Cerebellum (tissue), 4 donors: ENCODE measurements at places on chromosomes 1 and 21. TPM values are rescaled to one million over a fixed set of nuclear protein-coding genes. Genes with fewer than 3 reads are reported as not detected.

The RGSL1 gene
- not detected for total RNA-seq

DNA sequence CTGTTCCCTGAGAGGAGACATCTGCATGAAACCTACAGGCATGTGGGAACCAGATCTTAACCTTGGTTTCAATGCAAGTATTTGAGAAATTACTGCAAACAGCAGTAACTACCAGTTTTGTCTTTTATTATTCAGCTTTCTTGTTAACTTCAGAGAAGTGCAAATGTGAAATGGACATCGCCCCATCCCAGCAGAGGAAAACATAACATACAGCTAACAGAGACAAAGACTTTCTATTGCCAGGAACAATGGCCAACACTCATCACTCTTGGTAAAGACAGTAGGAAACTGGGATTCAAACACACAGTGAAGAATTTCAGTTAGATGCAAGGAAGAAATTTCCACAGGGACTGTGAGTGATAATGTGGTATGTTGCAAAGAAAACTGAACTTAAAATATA lies 115.1 kb downstream of the SLC30A10 start:
- DNase-seq = no peak

DNA sequence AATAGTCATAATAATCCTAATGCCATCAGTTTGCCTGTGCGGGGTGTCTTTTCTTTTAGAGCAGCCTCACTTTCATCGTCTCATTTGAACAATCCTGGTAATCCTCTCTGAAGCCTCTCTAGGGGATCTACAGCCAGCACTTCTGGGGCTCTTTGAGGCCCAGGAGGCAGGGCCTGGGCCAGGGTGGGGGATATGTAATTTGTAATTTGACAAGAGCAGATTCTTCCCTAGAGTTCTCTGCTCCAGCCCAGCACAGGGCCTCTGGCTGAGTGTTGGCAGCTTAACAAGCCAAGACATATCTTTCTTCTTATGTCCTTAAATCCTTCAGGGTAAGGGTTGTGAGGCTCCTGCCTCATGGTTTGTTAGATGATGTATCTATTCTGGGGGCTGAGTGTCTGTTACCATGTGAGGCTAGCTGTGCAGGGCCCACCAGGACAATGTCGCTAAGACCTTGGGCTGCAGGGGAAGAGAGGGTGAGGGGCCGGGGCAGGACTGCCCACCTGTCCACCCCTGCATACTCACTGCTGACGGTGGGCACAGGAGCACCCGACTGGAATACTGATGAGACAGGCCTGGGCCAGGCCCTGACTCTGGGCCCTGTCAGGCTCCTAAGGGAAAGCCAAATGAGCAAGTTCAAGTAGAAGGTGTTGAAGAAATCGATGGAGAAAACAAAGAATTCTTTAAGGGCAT lies 45.3 kb upstream of the PARP1 start:
- DNase-seq = no peak

- no peak for DNase-seq
Measured at GRCh38 chr1:91450260-91450659, 45.6 kb upstream of the HFM1 start.

DNA sequence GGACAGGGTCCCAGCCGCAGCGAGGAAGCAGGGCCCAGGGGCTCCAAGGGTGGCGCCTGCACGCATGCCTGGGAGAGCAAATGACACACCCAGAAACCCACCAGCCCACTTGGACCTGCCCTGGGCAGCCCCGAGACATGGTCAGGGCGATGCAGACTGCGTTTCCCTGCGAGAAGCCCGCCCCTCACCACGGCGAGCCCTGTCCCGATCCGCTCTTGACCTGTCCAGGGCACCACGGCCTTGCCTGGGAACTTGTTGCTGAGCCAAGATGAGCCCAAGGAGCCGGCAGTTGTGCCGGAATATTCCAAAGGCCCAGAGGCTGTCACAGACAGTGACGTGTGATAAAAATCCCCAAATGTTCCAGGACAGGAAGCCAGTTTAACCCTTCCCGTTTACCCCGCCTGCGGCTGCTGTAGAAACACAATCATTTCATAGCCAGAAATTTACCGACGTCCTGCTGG lies 78.1 kb downstream of the SIK1 start:
- DNase-seq = no peak

The PLPP3 gene
- 64.6 TPM for total RNA-seq

DNA sequence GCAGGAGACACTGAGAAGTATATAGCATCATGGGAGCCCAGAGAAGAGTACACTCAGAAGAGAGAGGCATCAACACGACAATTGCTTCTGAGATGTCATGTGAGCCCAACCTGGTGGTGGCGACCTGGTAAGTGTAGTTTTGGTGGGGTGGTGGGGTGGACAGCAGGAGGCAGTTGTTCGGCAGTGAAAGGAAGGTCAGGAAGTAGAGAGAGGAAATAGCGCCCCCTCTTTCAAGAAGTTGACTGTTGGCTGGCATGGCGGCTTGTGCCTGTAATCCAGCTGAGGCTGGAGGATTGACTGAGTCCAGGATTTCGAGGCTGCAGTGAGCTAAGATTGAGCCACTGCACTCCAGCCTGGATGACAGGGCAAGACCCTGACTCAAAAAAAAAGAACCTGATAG lies 12.6 kb downstream of the RSPO1 start:
- no peak for DNase-seq

GRCh38 chr1:190615818-190616217 lies 138.2 kb upstream of the BRINP3 start:
- no peak for DNase-seq

- no peak for DNase-seq
Measured at GRCh38 chr21:39336457-39337008, 12.4 kb downstream of the HMGN1 start.

The WLS gene
- 52.9 TPM for total RNA-seq

- DNase-seq = no peak
Measured at GRCh38 chr1:109971559-109971958, 13.0 kb upstream of the AHCYL1 start.

The CHI3L1 gene
- total RNA-seq = 0.18 TPM

- DNase-seq = no peak
Measured at GRCh38 chr1:100100202-100100601, 32.5 kb downstream of the SASS6 start.

The FCGR3B gene
- 0.36 TPM for total RNA-seq

The MX2 gene
- total RNA-seq = 0.36 TPM

- DNase-seq = no peak
Measured at GRCh38 chr21:42063191-42063570, 7.9 kb upstream of the UMODL1 start.

DNA sequence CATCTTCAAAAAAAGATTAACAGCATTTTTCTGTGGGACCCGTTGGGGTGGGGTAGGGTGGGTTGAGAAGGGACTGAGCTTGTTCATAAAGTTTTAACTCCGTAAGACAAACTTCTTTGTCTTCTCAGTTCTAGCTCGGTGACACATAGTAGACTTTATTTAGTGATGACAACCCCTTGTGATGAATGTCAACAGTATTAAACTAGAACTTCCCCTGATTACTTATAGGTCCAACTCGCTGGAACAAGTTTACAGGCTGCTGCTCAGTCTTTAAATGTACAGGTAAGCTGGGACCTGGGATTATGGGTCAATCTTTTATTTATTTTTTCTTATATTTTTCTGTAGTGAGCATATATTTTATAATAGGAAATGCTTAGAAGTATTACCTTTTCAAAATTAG lies 148.4 kb downstream of the CD247 start:
- DNase-seq = no peak

DNA sequence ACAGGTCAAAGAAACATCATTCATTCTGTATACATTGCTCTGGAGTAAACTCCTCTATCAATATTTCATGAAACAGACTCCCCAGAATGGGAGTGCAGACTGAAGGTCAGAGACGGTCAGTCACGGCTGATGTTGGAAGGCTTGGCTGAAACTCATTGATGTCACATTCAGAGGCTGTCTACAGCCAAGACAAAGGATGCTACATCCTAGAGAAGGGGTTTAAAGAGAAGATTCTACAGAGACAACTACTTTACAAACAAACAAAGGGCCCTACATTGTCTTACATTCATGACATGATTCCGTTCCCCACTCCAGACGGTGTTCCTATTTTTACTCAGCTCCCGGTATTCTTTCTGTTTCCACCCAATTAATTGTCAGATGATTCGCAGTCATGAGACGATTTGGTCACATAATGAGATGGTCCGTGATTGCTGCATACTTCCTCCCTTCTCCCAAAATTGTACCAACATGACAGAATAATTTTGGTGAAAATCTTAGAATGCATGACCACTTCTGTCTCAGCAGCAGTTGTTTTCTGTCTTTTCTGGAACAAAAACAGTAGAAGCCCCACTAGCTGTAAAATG lies 73.8 kb upstream of the VAV3 start:
- no peak for DNase-seq

DNA sequence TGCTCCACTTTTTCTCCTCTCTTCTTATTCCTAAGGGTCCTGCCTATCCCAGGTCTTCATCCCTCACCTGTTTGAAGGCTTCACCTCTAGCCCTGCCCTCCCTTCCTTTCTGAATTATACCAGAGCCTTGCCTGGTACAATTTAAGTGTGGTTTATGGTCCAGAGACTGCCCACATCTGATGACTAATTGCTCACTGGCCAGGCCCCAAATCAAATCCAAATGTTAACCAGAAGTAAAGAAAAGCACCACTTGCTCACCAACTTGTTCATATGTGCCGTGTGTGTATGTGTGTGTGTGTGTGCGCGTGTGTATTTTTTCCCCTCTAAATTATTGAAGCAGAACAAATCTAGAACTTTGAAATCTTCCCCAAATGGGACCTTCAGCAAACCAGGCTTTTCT lies 26.4 kb downstream of the MYOM3 start:
- no peak for DNase-seq

- DNase-seq = no peak
Measured at GRCh38 chr1:232084584-232085223, 458.1 kb downstream of the DISC1 start.

The AQP10 gene
- total RNA-seq = not detected

The SCAF4 gene
- total RNA-seq = 17.8 TPM

- no peak for DNase-seq
Measured at GRCh38 chr21:36849461-36850105, 116.9 kb downstream of the HLCS start.

The HOOK1 gene
- 17.2 TPM for total RNA-seq

The C4BPA gene
- not detected for total RNA-seq

The OR10X1 gene
- not detected for total RNA-seq

DNA sequence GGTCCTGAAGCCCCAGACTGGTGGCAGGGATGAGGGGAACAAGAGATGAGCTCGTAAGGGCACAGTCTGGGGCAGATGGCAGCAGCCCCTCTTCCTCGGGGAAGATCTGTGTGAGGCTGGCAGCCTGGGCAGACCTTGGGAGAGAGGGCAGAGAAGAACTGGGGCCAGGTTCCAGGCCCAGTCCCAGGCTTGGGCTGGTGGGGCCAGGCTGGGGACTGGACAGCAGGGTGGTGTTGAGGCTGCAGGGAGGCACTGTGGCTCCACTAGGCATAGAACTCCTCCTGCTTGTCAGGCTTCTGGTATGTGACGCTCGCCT lies 35.7 kb downstream of the SDC3 start:
- DNase-seq = no peak
